Lower lobe of right lung (tissue), 2 donors: ENCODE measurements at places on chromosomes 7 and 10.

DNA sequence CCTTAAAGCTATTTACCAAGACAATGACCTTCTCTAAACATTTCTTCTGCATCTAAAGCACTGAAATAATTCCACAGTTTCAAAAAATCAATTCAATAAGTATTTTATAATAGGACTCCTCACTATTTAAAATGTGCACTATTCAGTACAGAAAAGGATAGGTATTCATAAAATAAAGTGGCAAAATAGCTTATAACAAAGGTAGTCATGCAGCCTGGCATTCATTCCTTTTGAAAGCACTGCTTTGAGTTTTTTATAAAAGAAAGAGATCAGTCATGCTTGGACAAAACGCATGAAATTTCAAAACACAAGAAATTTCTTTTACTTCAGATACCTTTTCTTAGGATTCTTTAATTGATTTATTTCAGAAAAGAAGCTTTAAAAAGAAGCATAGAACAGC, 689.7 kb upstream of the PHF14 start:
- no peaks in the 10 kb centered on the region for H3K27me3 ChIP-seq
- H3K27ac ChIP-seq = no peak overlapping the region
- DNase-seq = no peak
- H3K36me3 ChIP-seq = no peaks in the 10 kb centered on the region
- H3K4me1 ChIP-seq = no peaks in the 10 kb centered on the region

DNA sequence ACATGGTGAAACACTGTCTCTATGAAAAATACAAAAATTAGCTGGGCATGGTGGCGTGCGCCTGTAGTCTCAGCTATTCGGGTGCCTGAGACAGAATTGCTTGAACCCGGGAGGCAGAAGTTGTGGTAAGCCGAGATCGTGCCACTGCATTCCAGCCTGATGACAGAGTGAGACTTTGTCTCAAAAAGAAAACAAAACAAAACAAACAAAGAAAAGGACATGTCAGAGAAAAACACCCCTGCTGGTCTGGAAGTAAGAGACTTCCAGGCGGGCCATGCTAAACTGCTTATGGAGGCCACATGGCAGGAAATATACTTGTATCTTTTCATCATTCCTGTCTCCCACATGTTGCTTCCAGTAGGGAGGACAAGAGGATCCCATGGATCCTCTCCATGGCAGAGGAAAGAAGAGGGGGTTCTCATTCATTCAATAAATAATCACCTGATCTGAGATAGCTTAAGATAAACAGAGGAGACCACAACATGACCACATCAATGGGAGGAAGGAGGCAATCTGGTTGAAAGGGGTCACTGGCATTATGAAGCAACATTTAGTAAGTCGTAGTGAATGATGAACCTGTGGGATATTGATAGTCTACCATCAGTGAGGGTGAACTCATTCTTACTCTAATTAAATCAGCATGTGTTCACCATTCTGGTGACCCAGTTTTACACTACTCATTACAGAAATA, 60.5 kb upstream of the ZNF138 start:
- no peak overlapping the region for H3K4me3 ChIP-seq
- H3K4me1 ChIP-seq = no peaks in the 10 kb centered on the region
- no peak overlapping the region for H3K27ac ChIP-seq
- H3K36me3 ChIP-seq = no peaks in the 10 kb centered on the region
- DNase-seq = no peak

- H3K4me1 ChIP-seq = peaks cover 8% of the 10 kb centered on the region
- H3K27me3 ChIP-seq = no peaks in the 10 kb centered on the region
- peak; percentile 69 for DNase-seq
- H3K36me3 ChIP-seq = no peaks in the 10 kb centered on the region
Observed at GRCh38 chr10:23065181-23065948, 30.0 kb upstream of the MSRB2 start.

DNA sequence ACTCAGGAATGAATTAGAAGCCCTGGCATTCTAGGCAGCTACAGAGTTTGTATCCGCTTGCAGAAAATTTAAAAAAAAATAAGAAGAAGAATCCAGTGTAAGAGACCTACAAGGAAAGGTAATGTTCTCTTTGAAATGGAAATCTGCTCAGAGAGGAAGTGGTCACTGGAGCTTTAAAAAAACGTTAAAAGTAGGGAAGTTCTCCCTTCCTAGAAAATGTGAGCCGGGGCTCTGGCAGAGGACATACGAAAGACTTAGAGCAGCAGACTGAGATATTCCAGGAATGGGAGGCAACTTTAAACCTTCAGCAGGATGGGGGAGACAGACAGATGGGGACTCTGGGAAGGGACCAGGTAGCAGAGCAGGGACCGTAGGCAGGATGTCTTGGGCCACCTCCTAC, 149.4 kb upstream of the NPS start:
- H3K27me3 ChIP-seq = no peaks in the 10 kb centered on the region
- H3K36me3 ChIP-seq = peaks cover 3% of the 10 kb centered on the region
- no peak overlapping the region for H3K4me3 ChIP-seq
- no peaks in the 10 kb centered on the region for H3K4me1 ChIP-seq
- no peak overlapping the region for H3K27ac ChIP-seq

GRCh38 chr7:144991041-144991440, 155.2 kb upstream of the TPK1 start:
- no peak for DNase-seq
- no peaks in the 10 kb centered on the region for H3K27me3 ChIP-seq
- H3K36me3 ChIP-seq = no peaks in the 10 kb centered on the region
- H3K27ac ChIP-seq = no peak overlapping the region

- no peaks in the 10 kb centered on the region for H3K36me3 ChIP-seq
- no peak overlapping the region for H3K4me3 ChIP-seq
- no peak overlapping the region for H3K27ac ChIP-seq
- no peaks in the 10 kb centered on the region for H3K4me1 ChIP-seq
- H3K27me3 ChIP-seq = peaks cover 40% of the 10 kb centered on the region
Observed at GRCh38 chr10:123573236-123574108, 92.7 kb upstream of the GPR26 start.

DNA sequence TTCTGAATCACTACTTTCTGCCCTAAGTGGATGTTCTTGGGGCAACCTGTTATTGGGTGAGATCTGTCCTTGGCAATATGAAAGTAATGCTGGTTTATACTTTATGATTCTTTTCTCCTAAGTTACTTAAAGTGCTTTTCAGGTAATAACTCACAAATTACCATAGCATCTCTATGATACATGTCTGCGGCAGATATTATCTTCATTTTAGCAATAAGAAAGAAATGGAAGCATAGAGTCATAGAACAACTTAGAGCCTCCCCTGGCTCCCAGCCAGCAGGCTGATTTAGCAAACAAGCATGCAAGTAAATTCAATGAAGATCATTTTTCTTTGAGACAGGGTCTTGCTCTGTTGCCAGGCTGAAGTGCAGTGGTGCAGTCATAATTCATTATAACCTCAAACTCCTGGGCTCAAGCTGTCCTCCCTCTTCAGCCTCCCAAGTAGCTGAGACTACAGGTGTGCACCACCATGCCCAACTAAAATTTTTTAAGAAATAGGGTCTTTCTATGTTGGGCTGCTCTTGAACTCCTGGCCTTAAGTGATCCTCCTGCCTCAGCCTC, 38.1 kb upstream of the GRM8 start:
- no peak overlapping the region for H3K27ac ChIP-seq
- no peak overlapping the region for H3K4me3 ChIP-seq
- H3K27me3 ChIP-seq = no peaks in the 10 kb centered on the region
- H3K4me1 ChIP-seq = no peaks in the 10 kb centered on the region
- DNase-seq = no peak
- no peaks in the 10 kb centered on the region for H3K36me3 ChIP-seq

DNA sequence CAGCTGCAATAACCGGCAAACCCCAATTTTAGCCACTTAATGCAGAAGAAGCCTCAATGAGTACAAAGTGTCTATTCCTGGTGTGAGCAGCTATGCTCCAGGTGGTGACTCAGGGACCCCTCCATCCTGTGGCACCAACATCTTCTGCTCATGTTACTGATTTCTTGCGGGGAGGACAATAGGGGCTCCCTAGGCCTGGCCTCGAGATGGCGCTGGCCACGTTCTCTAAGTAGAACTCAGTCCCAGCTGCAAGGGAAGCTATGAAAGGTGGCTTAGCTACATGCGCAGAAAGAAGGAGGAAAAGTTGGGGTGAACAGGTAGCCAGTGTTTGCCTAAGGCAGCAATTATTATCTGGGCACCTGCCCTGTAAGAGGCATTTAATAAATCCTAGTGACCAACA, 6.6 kb downstream of the GJD4 start:
- H3K36me3 ChIP-seq = no peaks in the 10 kb centered on the region
- no peak for DNase-seq
- peaks cover 32% of the 10 kb centered on the region for H3K27me3 ChIP-seq
- peaks cover 6% of the 10 kb centered on the region for H3K4me1 ChIP-seq

- H3K27me3 ChIP-seq = no peaks in the 10 kb centered on the region
- peak overlapping the region; percentile 94 for H3K27ac ChIP-seq
- DNase-seq = no peak
- peaks cover 13% of the 10 kb centered on the region for H3K36me3 ChIP-seq
- peaks cover 56% of the 10 kb centered on the region for H3K4me1 ChIP-seq
Observed at GRCh38 chr10:44958898-44959246, 730 bp upstream of the RASSF4 start.

DNA sequence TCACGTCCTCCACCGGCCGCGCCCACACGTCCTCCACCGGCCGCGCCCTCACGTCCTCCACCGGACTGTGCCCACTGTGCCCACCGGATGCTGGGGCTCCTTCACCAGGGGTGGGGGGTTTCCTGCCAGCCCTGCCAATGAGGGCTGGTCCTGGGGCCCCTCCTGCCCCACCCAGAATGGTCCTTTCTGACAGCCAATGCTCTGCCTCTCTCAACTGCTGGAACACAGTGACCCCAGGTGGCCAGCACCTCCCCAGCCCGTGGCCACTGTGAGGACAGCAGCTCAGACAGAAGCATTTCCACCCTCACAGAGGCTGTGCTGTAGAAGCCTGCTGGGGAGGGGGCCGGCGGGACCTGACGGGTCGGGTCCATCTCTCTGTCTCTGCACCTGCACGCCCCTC, 90.1 kb upstream of the DNAAF5 start:
- H3K36me3 ChIP-seq = no peaks in the 10 kb centered on the region
- no peak overlapping the region for H3K4me3 ChIP-seq
- H3K4me1 ChIP-seq = no peaks in the 10 kb centered on the region
- no peak for DNase-seq
- H3K27me3 ChIP-seq = no peaks in the 10 kb centered on the region
- H3K27ac ChIP-seq = no peak overlapping the region

DNA sequence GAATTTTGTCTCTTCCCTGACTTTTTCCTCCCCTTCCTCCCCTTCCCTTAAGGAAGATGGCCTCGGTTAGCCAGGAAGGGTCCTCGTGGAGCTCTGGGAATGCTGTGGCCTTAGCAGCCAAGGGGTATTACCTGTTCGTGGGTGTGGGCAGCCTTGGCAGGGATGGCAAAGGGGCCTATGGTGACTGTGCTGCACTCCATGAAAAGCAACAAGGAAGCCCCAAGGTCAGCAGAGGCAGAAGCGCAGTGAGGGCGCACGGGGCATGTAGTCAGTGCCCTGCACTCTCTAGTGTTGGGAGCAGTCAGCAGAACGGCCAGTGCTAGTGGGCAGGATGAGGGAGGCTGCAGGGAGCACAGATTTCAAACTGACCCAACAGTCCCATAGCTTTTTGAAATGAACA, 191.8 kb downstream of the ADARB2 start:
- no peak overlapping the region for H3K4me3 ChIP-seq
- H3K27ac ChIP-seq = no peak overlapping the region
- H3K27me3 ChIP-seq = no peaks in the 10 kb centered on the region
- H3K4me1 ChIP-seq = no peaks in the 10 kb centered on the region

DNA sequence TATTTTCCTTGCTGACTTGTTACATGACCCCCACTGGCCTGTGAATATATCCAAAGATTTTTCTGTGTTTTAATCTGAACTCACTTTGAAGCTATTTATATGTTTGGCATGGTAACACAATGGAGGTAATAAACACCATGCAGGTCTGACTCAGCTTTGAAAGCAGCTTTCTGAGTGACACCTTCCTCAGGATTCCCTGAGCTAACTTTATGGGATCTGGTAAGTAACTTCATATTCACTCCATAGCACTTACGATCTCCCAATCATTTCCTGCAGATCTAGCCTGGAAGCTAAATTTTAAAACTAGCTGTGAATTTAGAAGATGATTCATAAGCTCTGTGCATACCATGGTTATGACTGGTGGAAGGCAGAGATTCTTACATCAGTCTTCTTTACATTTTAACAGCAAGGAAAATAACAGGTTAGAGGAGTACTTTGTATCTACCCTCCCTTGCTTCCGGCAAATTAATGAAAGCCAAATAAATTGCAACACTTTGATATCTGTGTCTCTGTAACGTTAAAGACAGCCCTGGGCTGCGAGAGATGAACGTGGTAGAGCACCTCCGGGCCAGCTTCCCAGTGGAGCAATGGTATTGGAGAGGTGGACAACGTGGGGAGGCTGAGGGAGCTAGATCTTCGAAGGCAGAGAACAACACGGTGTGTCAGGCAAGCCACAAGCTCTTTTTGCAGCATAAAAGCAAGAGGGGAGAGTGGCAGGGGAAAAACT, 170.2 kb upstream of the KLF14 start:
- H3K27ac ChIP-seq = peak overlapping the region; percentile 73
- peaks cover 37% of the 10 kb centered on the region for H3K36me3 ChIP-seq
- no peaks in the 10 kb centered on the region for H3K27me3 ChIP-seq
- peaks cover 67% of the 10 kb centered on the region for H3K4me1 ChIP-seq
